Activated T-helper 1 cell treated with anti-CD3 and anti-CD28 coated beads, Interleukin-12 subunit alpha, Interleukin-12 subunit beta, Interleukin-2, Interleukin-4 antibody, amounts not matched to agents 30 ng/mL and 10 ng/mL and 1 ng/mL, durations not matched to agents 14 hours and 24 hours and 36 hours (primary cell): ENCODE measurements at places on chromosomes 6 and 20. TPM values are rescaled to one million over a fixed set of nuclear protein-coding genes. Genes with fewer than 3 reads are reported as not detected.
A peak's percentile ranks its signal among the peaks of the same experiment; 100 is the strongest.

DNA sequence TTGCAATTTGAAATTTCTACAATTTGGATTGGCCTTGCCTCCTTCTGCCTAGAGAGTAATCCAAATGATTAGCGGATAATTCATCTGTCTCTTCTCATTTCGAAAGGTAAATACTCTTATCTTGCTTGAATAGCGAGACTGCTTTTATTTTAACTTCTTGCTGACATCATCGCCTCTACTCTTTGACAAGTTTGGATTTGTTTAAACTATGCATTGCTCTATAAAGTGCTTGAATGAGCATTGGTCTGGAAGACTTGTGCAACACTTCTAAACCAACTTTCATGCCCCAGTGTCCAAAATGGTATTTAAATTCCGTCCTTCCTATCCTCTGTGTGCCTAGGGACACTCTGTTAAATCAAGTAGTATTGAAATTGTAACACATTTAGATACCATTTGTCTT is 384.1 kb upstream of the SLC35B3 start:
- DNase-seq: no peak
- no peak overlapping the region for H3K4me3 ChIP-seq
- no peaks in the 10 kb centered on the region for H3K36me3 ChIP-seq
- H3K4me1 ChIP-seq: no peaks in the 10 kb centered on the region

GRCh38 chr6:36683145-36683655 is 4.7 kb downstream of the CDKN1A start:
- peaks cover 55% of the 10 kb centered on the region for H3K36me3 ChIP-seq
- no peak for DNase-seq
- H3K27me3 ChIP-seq: peaks cover 2% of the 10 kb centered on the region

GRCh38 chr6:13194852-13195251 is 133.5 kb downstream of the TBC1D7 start:
- H3K27ac ChIP-seq: no peak overlapping the region
- H3K4me1 ChIP-seq: no peaks in the 10 kb centered on the region
- no peak overlapping the region for H3K4me3 ChIP-seq
- no peaks in the 10 kb centered on the region for H3K36me3 ChIP-seq
- peaks cover 23% of the 10 kb centered on the region for H3K27me3 ChIP-seq
- no peak for DNase-seq

ACTL10 gene
- total RNA-seq: 3.7 and 4.2 TPM in 2 replicates

DNA sequence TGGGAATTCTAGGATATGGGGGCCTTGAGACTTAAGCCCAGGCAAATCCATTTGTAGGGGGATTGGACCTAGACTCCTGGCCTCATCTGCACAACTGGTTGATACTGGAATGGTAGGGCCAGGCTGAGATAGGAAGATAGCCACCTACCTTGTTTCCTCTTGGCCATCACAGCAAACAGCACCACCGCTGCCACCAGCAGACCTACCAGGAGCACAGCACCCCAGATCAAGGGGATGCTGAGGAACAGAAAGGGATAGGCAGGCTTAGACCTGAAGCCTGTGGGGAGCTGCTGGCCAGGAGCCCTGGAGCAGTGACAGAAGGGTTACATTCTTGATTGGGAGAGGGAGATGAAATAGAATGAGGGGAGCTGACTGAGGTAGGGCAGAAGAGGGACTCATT is 3.5 kb downstream of the TREML1 start:
- no peak for DNase-seq
- no peak overlapping the region for H3K4me3 ChIP-seq
- peaks cover 16% of the 10 kb centered on the region for H3K4me1 ChIP-seq
- peaks cover 4% of the 10 kb centered on the region for H3K27me3 ChIP-seq
- no peaks in the 10 kb centered on the region for H3K36me3 ChIP-seq

DNA sequence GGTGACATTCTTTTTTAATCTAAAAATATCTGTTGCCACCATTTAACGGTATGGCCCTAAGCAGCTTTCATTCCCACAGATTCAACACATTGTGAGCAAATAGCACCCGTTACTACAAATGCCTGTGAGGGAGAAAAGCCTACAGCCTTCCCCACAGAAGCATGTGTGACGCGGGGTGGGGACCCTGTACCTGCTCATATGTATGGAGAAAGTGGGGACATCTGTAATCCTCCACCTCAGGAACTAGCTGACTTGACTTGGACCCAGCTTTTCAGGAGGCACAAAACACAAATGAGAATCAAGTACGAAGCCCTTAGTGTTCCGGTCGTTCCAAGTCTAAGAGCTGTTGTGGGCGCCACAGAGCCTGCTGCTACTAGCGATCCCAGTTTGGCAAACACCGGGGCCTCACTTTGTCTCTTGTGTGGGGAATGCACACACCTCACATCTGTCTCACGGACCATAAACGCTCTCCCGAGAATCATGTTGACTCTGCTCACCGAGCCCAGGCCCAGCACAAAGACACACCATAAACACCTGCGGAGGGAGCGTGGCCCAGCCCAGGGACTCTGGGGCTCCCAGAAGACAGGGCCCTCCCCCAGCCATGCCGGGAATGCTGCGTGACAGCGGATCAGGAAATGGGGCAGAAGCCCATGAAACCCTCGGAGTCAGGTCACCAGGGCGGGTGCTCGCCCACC is 21.6 kb downstream of the DLL1 start:
- no peak overlapping the region for H3K27ac ChIP-seq
- H3K4me3 ChIP-seq: no peak overlapping the region
- DNase-seq: no peak
- no peaks in the 10 kb centered on the region for H3K36me3 ChIP-seq
- H3K4me1 ChIP-seq: peaks cover 9% of the 10 kb centered on the region
- H3K27me3 ChIP-seq: peaks cover 49% of the 10 kb centered on the region

DNA sequence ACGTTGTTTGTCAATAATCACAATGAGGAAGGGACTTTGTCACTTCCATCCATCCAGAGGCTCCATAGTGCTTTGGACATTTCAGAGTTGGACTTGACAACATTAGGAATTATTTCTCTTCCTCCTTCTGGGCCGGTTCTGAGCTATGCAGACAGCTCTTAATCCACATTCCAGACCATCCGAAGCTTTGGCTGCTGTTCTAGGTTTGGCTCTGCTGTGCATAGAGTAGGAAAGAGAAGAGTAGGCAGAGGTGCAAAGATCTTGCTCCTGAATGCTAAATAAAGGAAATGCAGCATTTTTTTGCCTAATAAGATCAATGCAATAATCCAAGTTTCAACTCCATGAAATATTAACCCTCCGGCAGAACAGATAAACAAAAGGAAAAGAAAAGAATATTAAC is 251.8 kb upstream of the PRND start:
- no peaks in the 10 kb centered on the region for H3K4me1 ChIP-seq
- no peak for DNase-seq
- peaks cover 8% of the 10 kb centered on the region for H3K27me3 ChIP-seq
- H3K27ac ChIP-seq: no peak overlapping the region

GPR6 gene
- not detected in 2 replicates for total RNA-seq

DNA sequence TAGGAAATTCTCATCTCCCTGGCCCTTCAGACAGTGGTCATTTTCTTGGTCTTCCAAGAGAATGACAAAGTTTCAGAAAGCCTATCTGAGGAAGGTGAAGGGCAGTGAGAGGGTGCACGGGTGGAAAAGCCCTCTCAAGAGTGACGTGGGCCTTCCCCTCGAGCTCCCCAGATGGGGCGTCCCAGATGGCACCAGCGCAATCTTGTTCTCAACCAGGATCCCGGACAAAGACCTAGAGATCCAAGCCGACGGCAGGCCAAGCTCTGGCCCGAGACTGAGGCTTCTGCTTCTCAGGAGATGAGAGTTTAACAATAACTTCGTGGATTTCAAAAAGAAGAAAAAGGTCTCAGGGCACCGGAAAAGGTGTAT is 797 bp upstream of the ZNF133 start:
- H3K4me3 ChIP-seq: peak overlapping the region; percentile 94
- H3K27me3 ChIP-seq: peaks cover 22% of the 10 kb centered on the region
- peaks cover 23% of the 10 kb centered on the region for H3K4me1 ChIP-seq
- H3K36me3 ChIP-seq: peaks cover 15% of the 10 kb centered on the region
- peak overlapping the region; percentile 97 for H3K27ac ChIP-seq
- DNase-seq: no peak
